Metanephros (tissue), 2 donors: ENCODE measurements at places on chromosomes 16 and 17. TPM values are rescaled to one million over a fixed set of nuclear protein-coding genes. Genes with fewer than 3 reads are reported as not detected.

The TMED6 gene
- total RNA-seq = 1.9 TPM

The KRTAP9-4 gene
- total RNA-seq = not detected

The ASGR1 gene
- 5.5 TPM for total RNA-seq

The RNF227 gene
- 7.0 TPM for total RNA-seq

The ACE gene
- 21.4 TPM for total RNA-seq

The APOH gene
- not detected for total RNA-seq

The NXPH3 gene
- total RNA-seq = 0.93 TPM
